ENCODE measurements at places on chromosomes 1 and 21.

DNA sequence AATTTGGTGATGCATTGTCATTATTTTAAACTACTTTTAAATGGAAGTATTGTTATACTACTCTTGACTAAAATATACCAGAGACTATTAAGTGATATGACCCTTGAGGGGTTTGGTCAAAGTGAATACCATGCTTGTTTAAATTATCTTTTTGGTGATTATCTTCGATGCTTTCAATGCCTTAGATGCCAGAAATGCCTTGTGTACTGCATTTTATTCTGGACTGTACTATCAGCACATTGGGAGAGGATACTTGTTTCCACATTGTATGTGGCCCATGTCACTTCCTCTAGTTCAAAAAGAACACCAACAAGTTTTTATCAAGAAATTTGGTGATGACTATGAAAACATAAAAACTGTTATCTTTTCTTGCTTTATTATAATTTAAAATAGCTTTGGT lies 16.3 kb downstream of the MAP3K7CL start:
- ATAC-seq, result no peak

DNA sequence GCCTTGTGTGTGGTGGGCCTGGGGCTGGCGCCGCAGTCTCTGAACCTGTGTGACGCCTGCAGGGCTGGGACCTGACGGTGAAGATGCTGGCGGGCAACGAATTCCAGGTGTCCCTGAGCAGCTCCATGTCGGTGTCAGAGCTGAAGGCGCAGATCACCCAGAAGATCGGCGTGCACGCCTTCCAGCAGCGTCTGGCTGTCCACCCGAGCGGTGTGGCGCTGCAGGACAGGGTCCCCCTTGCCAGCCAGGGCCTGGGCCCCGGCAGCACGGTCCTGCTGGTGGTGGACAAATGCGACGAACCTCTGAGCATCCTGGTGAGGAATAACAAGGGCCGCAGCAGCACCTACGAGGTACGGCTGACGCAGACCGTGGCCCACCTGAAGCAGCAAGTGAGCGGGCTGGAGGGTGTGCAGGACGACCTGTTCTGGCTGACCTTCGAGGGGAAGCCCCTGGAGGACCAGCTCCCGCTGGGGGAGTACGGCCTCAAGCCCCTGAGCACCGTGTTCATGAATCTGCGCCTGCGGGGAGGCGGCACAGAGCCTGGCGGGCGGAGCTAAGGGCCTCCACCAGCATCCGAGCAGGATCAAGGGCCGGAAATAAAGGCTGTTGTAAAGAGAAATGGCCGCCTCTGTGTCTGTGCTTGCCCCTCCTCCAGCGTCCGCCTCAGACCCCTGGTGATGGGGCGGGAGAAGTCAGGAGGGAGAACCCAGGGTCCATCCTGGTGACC lies 788 bp downstream of the ISG15 start:
- ATAC-seq, result no peak

DNA sequence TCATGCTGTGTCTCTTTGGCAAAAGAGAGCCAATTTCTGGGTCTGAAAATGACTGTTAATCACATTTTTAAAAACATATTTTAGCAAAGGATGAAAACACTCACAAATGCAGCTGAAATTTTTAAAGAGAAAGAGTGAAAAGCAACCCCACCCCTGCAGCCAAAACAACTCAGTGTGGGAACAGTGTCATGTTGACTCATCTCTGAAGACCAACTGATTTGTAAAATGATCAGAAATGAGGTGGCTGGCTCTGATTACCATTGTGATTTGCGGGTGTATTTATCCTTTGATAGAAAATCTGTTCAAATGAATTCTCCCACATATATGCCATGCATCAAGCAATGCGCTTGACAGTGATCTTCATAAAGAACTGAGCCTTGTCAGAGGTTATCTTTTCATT lies 287.0 kb upstream of the ESRRG start:
- no peak for ATAC-seq

DNA sequence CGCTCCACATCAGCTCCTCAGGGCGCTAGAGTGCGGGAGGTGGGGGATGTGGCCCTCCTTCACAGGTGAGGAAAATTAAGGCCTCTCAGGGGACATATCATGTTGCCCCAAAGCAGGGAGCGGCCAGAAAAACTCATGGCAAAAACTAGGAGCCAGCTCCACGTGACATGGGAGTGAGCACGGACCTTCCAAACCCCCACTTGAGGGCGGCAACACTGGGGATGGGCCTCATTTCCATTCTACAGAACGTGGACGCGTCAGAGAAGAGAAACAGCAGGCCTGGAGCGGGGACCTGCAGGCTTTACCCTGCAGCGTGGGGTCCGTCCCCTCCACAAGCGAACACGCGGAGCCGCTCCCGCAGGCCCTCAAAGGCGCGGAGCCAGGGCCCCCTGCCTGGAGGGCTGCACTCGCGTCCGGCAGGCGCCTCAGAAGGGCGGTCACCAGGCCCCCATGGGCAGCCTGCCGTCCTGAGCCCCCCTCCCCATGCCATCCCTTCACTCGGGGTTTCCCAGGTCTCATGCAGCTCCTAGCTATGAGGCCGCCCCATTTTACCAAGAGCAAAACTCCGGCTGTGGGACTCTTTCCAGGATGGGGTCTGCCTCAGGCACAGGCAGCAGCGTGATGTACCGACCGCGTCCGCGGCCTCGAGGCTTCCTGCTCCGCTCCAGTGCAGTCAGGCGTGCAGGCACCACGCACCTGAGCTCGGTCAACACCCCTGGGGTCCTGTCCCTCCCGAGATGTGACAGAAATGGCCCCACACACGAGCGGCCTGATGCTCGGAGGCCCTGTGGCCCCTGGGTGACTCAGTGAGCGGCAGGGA lies 5.5 kb downstream of the CFAP410 start:
- no peak for ATAC-seq

- ATAC-seq, result no peak
Observed at GRCh38 chr1:98384461-98385141, 276.9 kb upstream of the SNX7 start.

- ATAC-seq, result no peak
Observed at GRCh38 chr1:91278754-91279153, 125.9 kb downstream of the HFM1 start.

- no peak for ATAC-seq
Observed at GRCh38 chr1:242525360-242525722, 844 bp upstream of the PLD5 start.

DNA sequence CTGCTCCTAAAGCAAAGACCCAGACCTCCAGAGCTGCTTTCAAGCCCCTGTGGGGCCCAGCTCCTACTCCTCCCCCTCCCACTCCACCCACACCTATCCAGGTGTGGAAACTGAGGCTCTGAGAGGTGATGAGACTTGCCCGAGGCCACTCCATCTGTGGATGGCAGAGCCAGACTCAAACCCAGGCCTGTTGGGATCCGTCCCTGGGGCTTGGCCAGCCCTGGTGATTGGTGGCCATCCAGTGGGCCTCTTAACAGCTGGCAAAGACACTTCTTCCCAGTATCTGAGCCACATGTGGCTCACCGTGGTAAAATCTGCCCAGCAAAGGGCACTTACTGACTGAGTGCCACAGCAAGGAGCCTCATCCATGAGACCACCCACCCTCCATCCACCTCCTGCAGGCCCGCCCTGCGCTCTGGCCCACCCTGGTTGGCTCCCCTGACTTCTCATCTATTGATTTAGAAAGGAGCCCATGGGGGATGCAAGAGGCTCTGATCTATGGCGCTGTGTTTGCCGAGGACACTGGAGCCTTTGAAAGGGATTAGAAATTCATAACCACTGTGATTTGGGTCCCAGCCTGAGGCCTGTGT lies 398.5 kb downstream of the PTPRU start:
- no peak for ATAC-seq

DNA sequence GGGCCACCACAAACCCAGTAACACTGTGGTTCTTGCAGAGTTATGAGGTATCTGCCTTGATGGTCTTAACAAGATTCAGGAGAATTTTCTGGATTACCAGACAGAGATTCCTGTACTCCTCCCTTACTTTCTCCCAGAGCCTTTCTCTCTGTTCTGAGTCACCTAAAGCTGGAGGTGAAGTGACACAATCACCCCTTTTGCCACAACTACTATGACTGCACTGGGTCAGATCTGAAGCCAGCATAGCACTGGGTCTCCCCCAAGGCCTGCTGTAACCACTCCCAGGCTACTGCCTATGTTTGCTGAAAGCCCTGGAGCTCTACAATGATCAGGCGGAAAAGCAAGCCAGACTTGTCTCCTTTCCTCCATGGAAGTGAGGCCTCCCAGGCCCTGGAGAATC lies 156.7 kb upstream of the NEGR1 start:
- no peak for ATAC-seq

DNA sequence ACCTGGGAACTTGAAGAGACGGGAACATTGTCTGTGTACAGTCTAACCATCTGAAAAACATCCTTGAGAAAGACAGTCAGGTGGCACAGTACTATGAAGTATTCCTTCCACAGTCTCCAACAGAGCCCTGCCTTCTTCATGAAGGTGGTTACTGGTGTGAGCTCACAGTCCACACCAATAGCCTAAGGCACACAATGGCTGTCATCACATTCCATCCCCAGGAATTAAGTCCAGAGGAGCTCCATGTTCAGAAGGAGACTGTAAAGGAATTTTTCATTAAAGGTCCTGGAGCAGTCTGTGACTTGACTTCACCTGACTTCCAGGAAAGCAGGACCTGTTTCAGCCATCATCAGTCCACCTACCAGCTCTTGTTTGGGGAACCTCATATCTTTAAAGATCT lies 180.2 kb downstream of the C1orf21 start:
- no peak for ATAC-seq

GRCh38 chr1:94285031-94285654 lies 47.8 kb upstream of the ARHGAP29 start:
- no peak for ATAC-seq

GRCh38 chr21:42616941-42617340 lies 36.5 kb upstream of the PDE9A start:
- ATAC-seq, result no peak

DNA sequence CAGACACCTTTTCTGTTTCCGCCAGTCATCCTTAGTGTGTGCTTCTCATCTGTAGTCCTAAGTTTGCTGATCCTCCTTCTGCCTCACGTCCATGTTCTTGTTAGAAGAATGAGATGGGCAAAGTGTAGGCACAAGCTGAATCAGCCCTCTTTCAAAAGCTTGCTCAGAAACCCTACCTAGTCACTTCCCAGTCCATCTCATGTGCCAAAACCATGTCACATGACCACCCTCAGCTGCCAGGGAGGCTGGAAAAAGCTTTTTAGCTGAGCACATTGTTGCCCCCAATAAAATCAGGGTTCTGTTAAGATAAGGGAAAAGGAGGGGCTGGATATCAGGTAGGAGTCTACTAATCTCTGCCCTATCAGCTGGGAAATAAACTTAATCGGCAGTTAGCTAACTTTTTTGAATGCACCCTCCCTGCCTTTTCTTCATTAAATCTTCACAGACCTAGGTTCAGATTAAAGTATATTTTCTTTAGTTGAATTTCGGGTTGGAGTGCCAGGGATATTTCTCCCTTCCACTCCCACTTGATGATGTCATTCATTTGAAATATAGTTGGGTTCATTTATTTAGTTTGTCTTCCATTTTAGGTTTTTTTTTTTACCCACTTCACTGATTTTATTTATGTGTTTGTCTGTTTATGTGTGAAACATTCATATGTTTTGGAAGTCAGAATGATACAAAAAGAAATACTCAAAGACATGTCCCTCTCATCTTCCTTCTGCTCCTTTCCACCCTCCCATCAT lies 129.2 kb downstream of the ROR1 start:
- ATAC-seq, result no peak

- ATAC-seq, result no peak
Observed at GRCh38 chr1:116179964-116180363, 68.8 kb downstream of the MAB21L3 start.

DNA sequence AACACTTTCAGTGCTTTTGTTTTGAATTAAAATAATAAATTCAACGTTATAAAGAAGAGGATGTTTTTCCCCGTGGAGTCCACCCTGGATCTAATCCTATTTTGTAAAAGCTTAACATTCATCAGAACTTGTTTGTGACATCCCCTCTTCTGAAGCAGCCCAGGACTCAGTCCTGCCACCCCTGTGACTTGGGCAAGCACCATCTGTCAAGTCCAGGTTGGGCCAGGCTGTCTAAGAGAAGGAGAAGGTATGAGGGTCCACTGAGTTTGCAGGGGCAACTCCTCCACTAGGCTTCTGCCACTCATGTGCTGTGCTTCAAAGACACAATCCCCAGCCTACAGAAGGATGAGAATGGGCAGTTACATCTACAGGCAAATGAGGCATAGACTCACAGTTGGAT lies 59.7 kb downstream of the MT1HL1 start:
- ATAC-seq, result no peak

GRCh38 chr1:903721-904271 lies 19.9 kb upstream of the SAMD11 start:
- ATAC-seq, result no peak

DNA sequence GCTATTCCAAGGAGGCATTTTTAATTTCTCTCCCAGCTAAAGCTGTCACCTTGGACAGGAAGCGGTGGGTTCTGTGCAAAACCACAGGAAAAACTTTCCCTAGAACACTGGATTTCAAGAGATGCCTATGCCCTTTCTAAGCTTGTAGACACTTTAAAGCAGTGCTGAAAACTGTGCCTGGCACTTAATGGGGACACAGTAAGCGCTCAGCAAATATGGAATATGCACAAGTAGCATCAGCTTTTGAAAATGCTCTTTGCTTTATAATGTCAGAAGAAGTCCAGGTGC lies 50.9 kb upstream of the TARBP1 start:
- ATAC-seq, result no peak

GRCh38 chr1:52056163-52056936 lies at the start of gene BTF3L4:
TSS of gene BTF3L4 (plus strand) at chr1:52056295. CDS start at chr1:52059848, 3,553 bp downstream.
- ATAC-seq, result peak; percentile 98

DNA sequence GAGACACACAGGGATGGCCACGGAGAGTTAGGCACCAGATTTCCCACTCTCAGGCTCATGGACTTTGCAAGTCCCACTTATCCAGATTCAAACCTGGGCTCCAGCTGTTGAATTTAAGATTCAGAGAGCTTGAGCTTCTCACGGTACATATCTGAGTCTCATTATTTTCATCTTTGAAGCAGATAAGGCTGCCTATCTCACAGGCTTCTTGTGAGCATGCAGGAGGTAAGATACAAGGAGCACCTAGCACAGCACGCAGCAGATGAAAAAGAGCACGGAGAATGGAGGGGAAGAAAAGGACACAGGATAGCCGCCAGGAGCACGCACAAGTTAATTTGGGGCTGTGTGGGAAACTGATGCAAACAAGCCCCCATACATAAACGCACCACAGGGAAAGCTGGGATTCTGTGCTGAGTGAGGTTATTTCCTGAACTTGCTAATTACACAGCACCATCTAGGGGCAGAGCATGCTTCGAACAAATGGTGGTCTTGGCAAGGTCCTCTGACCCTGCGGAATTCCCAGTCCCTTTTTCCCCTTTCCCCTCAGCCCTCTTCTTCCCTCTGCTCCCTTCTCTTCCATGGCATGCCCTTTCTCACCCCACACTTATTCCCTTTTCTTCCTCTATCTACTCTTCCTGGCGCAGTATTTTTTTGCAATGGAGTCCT lies 134.7 kb upstream of the VANGL1 start:
- no peak for ATAC-seq

DNA sequence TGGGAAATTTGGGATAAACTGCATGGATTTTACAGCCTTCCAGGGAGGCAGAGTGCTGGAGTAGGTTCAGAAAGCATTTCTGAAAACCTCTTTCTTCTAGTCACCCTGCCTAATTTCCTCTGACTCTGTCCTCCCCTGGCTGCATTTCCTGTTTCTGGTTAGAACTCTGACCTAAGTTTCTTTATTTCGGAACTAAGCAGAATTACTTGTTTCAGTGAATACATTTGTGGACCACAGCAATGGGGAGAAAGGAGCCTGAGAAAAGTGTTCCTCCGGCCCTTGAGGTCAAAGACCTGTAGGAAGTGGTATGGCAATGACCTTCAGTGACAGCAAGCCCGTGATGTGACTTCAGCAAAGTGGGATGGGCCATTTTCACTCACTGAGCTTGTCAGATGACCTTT lies 173.4 kb upstream of the RUNX1 start:
- peak; percentile 42 for ATAC-seq

Data from activated CD4-positive, CD25-positive, alpha-beta regulatory T cell treated with anti-CD3 and anti-CD28 coated beads, Interleukin-2, amount 50 U/mL, for 24 hours (primary cell).